ENCODE measurements at places on chromosomes 7 and 10.

DNA sequence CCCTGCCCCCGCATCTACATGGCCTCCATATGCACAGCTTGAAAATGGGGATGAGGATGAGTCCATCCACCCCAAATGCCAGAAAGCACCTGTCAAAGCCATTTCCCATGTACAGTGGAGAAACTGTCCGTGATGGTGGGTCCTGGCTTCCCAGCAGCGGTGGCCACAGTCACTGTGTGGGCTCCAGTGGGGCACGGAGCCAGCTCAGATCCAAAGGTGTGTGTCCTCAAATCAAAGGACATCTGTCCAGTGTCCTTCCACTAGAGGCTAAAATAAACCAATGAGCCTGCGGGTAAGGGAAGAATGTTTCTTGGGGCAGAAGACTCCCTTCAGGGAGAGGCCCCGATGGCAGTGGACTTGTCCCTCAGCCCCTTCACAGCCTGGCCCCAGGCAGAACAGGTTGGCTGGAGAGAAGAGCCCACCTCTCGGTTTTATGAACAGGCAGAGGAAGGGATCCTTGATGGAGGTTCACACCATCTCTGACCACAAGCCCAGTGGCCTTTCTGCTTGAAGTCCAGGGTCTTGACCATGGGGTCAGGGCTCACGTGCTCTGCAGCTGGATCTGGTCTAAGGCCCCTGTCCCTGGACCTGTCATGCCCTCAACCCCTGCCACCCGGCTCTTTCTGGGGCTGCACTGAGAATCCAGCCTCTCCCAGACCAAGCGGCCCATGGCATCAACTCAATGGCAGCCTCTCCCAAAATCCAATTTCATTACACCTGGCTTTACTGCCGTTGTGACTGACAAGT, 106.9 kb downstream of the TCERG1L start:
- no peak for DNase-seq

DNA sequence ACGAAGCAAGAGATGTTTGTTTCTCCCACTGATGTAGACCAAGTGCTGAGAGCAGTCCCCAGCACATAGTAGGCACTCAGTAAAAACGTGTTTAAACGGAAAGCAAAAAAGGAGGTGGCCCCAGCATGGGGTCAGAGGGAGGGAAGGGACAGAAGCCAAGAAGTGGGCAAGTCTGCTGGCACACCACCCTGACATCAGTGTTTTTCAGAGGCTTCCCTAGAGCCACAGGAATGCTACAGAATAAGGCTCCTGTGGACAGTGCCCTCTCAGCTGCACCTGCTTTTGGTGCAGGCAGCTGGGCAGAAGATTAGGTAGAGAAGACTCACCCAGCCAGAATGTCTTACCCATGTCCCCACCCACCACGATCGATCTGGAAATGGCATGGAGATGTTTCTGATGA, 8.3 kb upstream of the ANKRD1 start:
- no peak for DNase-seq

GRCh38 chr10:31321396-31321941, 2.5 kb downstream of the ZEB1 start:
- peak; percentile 16 for DNase-seq

GRCh38 chr10:37780536-37780935, 76.9 kb downstream of the ZNF248 start:
- DNase-seq = no peak

DNA sequence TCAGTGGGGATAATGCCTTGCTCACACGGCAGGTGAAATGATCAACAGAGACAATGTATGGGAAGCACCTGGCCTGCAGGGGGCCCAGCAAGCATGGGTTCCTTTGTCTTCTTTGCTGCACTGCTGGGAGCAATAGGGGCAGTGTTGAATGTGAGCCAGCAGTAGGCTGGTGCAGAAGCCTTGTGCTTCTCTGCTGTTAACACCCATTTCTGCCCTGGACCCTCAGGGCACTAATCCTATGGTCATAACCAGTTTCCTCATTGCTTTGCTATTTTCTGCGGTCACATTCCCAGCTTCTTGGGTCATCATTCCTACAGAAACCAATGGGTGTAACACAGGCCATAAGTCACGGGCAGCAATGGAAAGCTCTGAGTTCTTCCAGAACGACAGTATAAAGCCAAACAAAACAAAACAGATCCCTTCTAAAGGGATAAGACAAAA, 10.9 kb upstream of the LGI1 start:
- no peak for DNase-seq

GRCh38 chr10:48667960-48668590, 16.6 kb upstream of the WDFY4 start:
- no peak for DNase-seq

- no peak for DNase-seq
Observed at GRCh38 chr7:86908948-86909347, 150.5 kb downstream of the ELAPOR2 start.
